ENCODE measurements at places on chromosomes 1 and 21.

DNA sequence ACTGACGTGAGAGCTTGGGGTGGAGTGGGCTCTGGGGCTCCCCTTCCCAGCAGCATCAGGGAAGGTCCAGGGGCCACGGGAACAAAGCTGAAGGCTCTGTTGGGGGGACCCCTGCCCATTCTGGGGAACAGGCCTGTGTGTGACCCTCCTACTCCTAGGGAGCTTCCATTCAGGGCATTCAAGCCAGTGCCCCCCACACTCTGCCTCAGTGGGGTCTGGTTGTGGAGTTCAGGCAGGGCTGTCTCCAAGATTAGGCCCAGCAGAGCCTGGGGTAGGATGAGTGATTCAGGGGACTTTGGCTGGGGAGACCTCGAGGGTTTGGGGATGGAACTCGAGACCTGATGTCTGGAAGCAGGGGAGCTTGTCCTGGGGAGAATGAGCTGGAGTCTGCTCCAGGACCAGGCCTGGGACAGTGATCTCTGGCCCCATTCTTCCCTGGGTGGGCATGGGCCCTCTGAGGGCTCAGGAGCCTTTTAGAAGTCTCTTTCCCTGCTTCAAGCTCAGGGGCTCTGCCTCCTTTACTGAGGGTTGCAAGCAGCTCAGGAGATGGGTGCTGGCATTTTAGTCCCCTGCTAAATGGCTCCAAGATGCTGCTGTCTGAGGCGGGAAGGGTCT is 81.7 kb downstream of the PTPRU start:
- no peak for DNase-seq

- DNase-seq, result peak; percentile 78
These were observed 6.7 kb upstream of the LGALS8 start for GRCh38 chr1:236516929-236517704.

DNA sequence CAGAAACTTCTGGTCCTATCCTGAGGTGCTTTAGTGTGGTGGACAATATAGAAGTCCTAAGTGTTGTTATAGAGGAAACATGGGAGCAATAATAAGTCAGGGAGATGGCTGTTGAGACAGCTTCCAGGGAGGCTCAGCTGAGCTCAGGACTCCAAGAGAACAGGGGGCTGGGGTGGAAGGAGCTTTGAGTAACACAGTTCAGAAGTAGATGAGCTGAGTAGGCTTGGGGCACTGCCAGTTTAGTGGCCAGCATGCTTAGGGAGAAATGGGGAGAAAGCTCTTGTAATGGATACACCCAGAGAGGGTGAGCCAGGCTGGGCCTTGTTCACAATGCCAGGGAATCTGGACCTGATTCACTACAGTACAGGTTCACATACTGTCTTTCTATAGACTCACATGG is 201.6 kb downstream of the DAB1 start:
- no peak for DNase-seq

DNA sequence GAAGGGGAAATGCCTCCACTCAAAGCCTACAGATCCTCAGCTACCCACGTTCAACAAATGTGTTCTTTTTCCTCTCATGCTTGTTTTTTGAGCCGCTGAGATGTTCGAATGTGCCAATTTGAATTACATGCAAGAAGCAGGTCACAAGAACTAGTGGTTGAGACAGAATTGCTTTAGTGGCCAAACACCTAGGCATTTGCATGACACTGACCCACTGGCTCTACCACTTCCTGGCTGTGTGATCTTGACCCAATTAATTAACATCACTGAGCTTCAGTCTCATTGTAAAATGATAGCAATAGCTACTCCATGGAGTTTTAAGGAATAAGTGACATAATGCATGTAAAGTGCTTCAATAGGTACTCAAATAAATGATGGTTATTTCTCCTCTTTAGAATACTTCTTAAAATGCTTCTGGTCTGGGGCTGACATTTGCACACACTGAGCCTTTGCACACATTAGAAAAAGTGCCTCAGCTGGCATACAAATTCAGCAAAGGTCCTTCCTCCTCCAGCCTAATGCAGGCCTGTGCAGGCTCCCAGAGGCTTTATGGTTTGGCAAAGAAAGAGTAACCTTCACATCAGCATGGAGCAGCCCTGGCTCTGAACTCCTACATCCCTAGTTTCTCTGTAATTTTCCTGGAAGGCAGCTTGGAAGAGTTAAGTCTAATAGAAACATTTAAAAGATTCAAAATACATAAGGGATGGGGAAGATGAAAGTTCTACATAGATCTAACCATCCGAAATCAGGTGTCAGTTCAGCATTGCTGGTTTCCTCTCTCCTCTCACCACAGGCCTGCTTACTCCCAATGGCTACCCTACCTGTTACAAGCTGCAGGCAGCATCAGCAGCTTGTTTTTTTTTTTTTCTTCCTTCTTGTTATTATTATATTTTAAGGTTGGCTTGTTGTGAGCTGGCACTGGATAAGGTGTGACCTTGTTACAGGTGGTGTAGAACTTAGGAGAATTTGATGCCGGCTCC is 107.4 kb downstream of the TBX19 start:
- DNase-seq, result no peak

DNA sequence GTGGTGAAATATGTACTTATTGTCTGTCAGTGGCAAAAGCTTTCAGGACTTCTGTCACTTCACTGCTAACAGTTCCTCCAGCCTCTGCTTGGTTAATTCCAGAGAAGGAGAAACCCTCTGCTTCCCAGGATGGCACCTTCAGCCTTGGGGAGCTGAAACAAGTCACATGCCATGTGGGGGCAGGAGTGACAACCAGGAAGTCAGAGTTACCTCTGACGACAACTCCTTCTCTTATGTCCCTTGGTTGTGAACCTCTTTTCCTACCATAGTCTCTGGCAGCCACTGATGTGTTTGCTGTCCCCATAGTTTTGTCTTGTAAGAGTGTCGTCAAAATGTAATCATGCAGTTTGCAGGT is 53.6 kb downstream of the FCRL5 start:
- no peak for DNase-seq

DNA sequence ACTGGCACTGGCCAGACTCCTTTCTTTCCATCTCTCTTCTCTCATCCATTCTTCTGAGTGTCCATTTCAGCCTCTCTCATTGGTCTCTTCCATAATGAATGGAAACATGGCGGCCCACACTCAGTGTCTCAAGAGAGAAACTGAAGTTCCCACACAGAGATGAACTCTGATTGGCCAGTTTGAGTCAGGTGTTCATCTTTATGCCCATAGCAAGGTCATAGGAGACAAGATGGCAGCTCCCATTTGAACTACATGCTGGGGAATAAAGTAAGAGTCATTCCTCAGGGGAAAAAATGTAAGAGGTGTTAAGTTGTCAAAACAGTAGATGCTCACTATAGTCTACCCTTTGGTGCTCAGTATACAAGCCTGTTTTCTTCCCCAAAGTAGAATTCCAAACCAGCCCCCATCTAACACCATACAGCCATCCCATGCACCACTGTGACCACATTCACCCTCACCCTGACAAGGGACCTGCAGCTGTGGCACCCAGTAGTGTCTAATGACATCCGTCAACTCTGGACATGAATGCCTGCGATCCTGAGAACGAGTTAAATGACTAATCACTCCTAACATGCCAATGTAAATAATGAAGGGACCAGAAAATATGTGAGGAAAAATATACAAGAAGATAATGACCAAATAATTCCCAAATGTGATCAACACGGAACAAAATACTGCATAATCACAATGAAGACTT is 12.4 kb downstream of the CDA start:
- DNase-seq, result peak; percentile 28

GRCh38 chr1:81600878-81601622 is 199.7 kb upstream of the ADGRL2 start:
- no peak for DNase-seq

GRCh38 chr21:31517664-31518414 is 141.7 kb upstream of the SOD1 start:
- no peak for DNase-seq

- DNase-seq, result peak; percentile 73
These were observed 826.4 kb downstream of the PLA2G4A start for GRCh38 chr1:187655104-187655503.

DNA sequence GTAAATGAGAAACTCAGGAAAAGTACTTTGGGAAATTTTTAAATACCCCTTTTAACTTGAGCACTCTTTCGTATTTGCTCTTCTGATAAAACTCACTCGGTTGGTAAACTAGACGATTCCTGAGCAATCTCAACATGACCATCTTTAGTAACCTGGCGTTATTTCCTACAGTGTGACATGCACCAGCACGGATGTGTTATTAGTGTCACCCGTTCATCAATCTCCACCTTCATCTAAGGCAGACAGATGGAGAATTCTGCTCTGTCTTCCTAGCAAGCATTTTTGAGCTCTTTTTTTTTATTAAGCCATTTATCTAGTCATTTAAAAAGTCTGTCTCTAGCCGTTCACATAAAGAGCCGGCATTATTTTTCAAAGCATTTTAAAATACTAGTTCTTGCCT is 155.2 kb downstream of the DISP1 start:
- DNase-seq, result no peak

GRCh38 chr1:248751635-248752034 is 3.9 kb downstream of the LYPD8 start:
- no peak for DNase-seq

DNA sequence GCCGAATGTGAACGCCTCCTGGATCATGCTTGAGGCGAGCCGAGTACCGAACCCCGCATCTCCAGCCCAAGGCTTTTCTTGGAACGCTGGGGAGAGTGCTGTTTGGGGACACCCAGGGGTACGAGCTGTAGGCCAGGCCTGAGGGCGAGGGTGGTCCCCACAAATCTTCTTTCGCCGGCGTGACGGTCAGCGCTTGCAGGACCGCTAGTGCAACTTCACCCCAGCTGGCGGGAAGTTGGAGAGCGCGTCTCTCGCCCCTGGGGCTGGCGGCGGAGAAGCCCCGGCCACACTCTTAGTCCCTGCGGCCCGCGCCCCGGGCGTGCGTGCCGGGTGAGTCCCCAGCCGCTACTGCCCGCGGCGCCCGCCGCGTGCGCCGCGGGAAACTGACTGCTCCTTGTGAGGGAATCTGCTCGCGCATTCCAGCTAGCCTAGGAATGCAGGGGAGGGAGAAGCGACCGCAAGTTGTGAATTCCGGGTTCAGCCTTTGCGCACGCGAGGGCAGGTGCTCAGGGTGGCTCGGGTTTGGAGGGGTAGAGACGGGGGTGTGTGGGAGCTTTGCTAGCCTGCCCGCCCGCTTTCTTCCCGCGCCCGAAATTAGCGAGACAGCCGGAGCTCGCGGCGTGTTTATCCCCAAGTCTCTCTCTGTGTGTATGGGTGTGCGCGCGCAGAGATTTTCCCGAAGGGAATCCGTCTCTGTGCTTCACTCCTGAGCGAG is 884 bp downstream of the LHX4 start:
- peak; percentile 26 for DNase-seq

DNA sequence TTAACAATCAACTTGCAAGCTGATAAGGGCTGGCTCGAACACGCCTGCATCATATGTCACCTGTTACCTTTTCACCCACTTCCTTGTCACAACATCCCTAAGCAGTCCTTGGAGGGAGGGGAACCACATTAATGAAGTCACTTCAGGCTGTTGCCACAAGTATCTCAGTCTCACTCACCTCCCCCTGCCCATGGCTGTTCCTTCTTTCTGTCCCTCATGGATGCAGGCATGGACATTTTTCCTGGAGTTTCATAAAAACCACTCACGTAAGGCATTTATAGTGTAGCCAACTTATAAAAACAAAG is 76.8 kb upstream of the ANGPTL1 start:
- no peak for DNase-seq

DNA sequence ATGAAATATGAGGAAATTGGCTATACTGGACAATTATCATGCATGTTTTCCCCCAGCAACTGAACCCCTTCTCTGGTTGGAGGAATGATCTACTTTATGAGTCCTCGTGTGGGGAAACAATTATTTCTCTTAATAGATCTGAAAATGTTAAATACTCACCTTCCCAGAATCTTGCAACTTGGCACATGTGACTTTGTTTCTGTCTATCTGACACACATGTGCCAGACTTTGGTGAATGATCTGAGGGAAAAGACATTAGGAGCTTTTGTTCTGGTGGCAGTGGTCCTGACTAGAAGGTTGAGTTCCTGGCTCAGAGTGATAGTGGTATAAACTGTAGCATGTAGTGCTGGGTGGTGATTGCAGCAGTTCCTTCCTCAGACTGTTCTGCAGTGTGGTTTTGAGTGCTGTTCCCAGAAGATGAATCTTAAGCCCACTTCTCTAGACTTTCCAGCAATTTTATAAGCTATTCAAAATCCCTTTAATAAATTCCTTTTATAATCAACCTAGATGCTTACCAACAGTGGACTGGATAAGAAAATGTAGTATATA is 59.3 kb upstream of the B3GALNT2 start:
- no peak for DNase-seq

GRCh38 chr1:164953098-164953497 is 394.1 kb downstream of the PBX1 start:
- DNase-seq, result no peak

DNA sequence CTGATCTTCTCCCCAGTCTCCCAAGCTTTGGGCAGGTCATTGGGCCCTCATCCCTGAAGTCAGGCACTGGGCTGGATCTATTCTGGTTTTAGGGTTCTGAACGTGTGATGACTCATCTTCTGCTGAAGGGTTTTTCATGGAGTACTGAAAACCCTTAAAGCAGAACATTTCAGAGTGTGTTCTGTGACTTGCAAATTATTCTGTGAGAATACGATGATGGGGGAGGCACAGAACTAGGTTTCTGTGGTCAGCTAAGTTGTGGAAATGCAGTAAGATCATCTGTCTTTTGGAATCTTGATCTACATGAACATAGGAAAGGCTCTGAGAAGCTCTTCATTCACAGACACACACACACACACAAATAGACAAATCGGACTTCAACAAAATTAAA is 46.2 kb downstream of the NAV1 start:
- DNase-seq, result no peak

DNA sequence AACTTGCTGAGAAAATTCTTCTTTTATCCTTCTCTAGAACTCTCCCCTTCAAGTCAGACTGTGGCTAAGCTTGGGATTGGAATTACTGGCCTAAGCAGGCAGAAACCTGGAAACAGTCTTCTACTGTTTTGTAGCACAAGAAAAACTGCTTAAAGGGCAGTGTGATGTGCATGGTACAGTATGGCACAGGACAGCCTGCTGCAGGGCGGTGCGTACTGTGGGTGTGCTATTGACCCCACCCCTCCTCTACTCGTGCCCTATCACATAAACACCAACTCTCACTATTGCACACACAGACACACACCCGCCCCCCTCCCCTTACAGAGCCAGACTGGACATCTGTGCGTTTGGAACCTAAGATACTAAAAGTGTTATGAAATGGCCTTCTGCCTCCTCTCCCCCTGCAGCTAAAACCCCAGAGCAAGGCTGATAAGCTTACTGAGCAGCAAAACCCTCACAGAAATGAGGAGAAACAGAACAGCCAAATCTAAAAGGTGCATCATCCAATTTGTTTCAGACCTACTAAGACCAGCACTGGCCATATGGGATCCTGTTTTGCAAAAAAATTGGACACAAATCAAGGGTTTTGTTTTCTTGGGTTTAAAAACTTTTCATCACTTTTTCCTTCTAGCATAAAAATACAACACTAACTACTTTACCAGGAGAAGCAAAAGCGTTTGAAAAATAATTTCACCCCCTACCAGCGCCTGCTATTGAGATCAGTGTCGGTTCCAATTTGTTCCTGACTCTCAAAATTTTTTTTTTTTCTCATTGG is 355.8 kb upstream of the LYPLAL1 start:
- no peak for DNase-seq

GRCh38 chr1:243968413-243968812 is 82.7 kb upstream of the ZBTB18 start:
- no peak for DNase-seq
